Activated naive CD4-positive, alpha-beta T cell treated with Interleukin-2 at 50 U/mL for 16 hours (primary cell): ENCODE measurements at places on chromosomes 2 and 18.

DNA sequence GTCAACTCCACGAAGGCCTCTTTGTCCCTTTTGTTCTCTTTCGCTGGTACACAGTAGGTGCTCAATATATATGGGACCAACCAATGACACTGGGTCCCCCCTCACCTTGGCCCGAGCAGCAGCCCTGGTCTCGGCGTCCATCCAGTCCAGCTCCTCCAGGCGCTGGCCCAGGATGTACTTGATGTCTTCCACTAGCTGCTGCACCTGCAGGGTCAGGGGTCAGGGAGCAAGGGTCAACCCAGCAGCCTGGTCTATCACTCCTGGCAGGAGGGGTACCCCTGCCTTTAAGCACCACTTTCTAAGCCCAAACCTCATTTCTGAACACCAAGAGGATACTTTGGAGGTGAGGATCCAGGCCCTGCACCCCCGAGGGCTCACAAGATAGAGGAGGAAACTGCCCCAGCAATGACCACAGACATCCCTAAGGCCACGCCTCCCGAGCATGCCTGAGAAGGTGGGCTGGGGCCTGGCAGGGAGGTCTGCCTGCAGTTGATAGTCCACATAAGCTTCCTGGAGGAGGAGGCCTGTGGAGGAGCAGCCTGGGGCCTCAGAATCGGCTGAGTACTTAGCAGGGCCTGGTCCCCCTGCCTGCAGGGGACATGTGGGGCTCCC is 4.2 kb downstream of the ECEL1 start:
- DNase-seq = no peak

- DNase-seq = no peak
These were observed 29.9 kb downstream of the CYP26B1 start for GRCh38 chr2:72117718-72118117.

DNA sequence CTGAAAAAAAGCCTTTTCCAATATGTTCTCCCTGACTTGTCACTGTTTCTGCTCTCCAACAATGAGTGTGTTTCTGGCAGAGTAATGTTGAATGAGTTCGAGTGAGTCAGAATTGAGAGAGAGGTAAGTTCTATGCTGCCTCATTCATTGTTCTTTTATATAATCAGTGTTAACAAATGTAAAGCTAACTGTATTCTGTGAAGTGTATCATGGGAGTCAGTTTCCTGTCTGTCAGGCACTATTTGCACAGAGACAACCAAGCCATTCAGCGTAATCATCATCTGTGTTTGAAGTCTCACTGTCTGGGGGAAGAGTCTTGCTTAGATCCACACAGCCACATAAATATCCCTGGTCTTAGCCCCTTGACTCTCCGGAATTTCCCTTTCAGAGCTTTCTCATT is 22.0 kb upstream of the UPP2 start:
- DNase-seq = no peak

DNA sequence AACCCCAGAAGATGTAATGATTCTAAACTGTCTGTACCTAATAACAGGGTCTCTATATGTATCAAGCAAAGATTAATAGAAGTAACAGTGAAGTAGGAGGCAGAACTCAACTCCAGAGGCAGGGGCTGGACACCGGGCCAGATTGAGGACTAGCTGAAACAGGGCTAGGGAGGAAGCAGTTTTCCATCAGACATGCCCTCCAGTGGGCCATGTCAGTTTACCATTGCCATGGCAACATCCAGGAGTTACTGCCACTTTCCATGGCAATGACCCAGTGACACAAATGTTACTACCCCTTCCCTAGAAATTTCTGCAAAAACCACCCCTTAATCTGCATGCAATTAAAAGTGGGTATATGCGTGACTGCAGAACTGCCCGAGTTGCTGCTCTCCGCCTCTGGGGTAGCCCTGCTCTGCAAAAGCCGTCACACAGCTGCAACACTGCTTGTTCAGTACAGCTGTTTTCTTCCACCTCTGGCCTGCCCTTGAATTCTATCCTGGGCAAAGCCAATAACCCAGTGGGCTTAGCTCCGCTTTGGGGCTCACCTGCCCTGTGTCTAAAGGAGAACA is 58.7 kb downstream of the TMEM18 start:
- DNase-seq = no peak

GRCh38 chr2:71923887-71924533 is 223.7 kb downstream of the CYP26B1 start:
- DNase-seq = peak; percentile 43

- DNase-seq = no peak
These were observed 279.8 kb downstream of the PTGR3 start for GRCh38 chr18:74929110-74929509.
